ENCODE measurements at places on chromosomes 4 and X. TPM values are rescaled to one million over a fixed set of nuclear protein-coding genes. Genes with fewer than 3 reads are reported as not detected.

The PHEX gene
- total RNA-seq = 0.34 TPM

The P2RY4 gene
- total RNA-seq = not detected

The ZNF280C gene
- 4.1 TPM for total RNA-seq

The IGSF1 gene
- total RNA-seq = 1.5 TPM

The BTK gene
- total RNA-seq = 1.3 TPM

The GUCY1B1 gene
- total RNA-seq = 12.6 TPM

The PPARGC1A gene
- total RNA-seq = 9.2 TPM

The FRG2 gene
- total RNA-seq = not detected

The PDE6B gene
- 9.3 TPM for total RNA-seq

The AFF2 gene
- total RNA-seq = 22.2 TPM

All from prostate gland (tissue), 2 donors.